A375 (cell line): ENCODE measurements at places on chromosomes 11 and 22. TPM values are rescaled to one million over a fixed set of nuclear protein-coding genes. Genes with fewer than 3 reads are reported as not detected.

Gene DEFB131B
- not detected in 2 replicates for total RNA-seq

Gene IGF2
- total RNA-seq, result not detected in 2 replicates

Gene SLC22A25
- not detected in 2 replicates for total RNA-seq

Gene DGAT2
- 3.9 and 7.3 TPM in 2 replicates for total RNA-seq

Gene PLAAT2
- total RNA-seq, result not detected in 2 replicates

Gene FIBIN
- not detected in 2 replicates for total RNA-seq

Gene P2RY2
- not detected in 2 replicates for total RNA-seq

Gene OR2AG2
- 0.08 TPM in 1 of 2 replicates, not detected in the other for total RNA-seq

Gene SMC1B
- not detected in 2 replicates for total RNA-seq

Gene PRODH
- total RNA-seq, result 0.58 and 0.75 TPM in 2 replicates

Gene UBQLN3
- total RNA-seq, result not detected in 2 replicates

Gene GPR83
- total RNA-seq, result 0.08 TPM in 1 of 2 replicates, not detected in the other

Gene NXPE4
- total RNA-seq, result not detected in 2 replicates

Gene ZFPL1
- total RNA-seq, result 58.4 and 65.3 TPM in 2 replicates

Gene SCYL1
- 144 TPM in 2 replicates for total RNA-seq

Gene NXF1
- 35.6 and 42.9 TPM in 2 replicates for total RNA-seq

Gene CHRDL2
- not detected in 2 replicates for total RNA-seq

Gene OR51E2
- 0.05 TPM in 1 of 2 replicates, not detected in the other for total RNA-seq

Gene OR5B21
- not detected in 2 replicates for total RNA-seq

Gene PDGFD
- total RNA-seq, result 0.08 and 0.21 TPM in 2 replicates

Gene XRRA1
- 13.9 and 26.2 TPM in 2 replicates for total RNA-seq

Gene KRTAP5-1
- total RNA-seq, result not detected in 2 replicates

Gene LSP1
- 0.13 and 1.8 TPM in 2 replicates for total RNA-seq

Gene TSKU
- total RNA-seq, result 16.9 and 20.6 TPM in 2 replicates

Gene CYP2D6
- 0.45 TPM in 2 replicates for total RNA-seq

Gene KCNK7
- total RNA-seq, result 0.27 and 0.30 TPM in 2 replicates

Gene CADM1
- 45.2 and 57.7 TPM in 2 replicates for total RNA-seq

Gene CYTH4
- 0.32 and 2.7 TPM in 2 replicates for total RNA-seq
